ENCODE measurements at places on chromosomes 2 and 18.

- no peak for DNase-seq
Observed at GRCh38 chr2:15205562-15205961, 355.6 kb downstream of the NBAS start.

DNA sequence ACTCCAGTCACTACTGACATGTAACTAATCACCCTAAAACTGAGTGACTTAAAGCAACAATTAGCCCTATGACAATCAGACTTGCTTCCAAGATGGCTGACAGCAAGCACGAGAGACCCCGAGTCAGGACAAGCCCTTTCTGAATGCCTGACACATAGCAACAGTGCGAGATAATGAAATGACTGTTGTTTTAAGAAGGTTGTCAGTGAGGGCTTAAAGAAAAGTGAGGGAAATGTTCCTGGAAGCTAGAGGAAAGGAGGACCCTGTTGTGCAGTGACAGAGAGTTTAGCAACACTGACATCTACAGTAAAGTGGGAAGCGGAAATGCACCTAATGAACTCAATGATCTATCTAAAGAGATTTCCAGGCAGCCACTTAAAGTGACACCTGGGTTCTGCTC lies 163.1 kb downstream of the STK39 start:
- no peak for DNase-seq

DNA sequence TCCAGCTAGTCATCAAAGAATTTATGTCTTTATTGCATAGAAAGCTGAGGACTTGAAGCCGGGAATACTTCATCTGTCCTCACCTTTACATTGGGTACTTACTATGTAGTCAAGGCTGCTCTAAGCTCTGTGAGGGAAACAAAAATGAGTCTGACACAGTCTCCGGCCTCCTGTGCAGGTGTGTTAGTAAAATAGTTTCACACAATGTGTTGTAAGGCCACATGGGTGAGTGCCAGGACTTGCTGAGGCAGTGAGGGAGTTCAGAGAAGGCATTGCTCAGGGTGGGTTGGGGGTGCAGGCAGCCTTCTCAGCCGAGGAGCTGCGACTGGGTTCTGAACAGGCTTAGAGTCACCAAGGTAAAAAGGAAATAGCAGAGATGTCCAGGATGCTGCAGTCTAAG lies 54.5 kb upstream of the SMAD2 start:
- no peak for DNase-seq

GRCh38 chr2:102581911-102582310 lies 37.4 kb upstream of the SLC9A2 start:
- no peak for DNase-seq

DNA sequence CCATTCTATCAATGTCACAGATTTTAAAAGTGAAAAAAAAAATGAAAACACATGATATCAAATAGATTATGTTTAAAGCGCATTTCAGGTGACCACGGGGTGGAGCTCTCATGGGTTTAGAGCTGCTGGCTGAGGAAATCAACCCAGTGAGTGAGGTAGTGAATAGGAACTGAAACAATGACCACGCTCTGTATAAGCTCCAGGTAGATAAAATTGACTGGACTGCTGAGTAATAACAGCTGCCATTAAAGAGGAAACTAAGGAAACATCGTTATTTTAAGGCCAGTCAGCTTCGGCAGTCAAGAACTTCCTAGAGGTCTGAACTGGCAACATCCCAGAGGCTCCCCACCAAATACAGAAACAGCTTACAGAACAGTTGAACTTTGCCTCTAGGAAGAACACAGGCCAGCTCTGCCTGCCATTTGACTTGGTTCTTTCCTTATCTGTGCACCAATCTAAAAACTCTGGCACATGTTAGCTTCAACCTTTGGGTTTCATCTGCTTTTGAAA lies 185.9 kb downstream of the PDE1A start:
- DNase-seq: peak; percentile 1

GRCh38 chr2:19244460-19245363 lies 113.7 kb downstream of the OSR1 start:
- no peak for DNase-seq

DNA sequence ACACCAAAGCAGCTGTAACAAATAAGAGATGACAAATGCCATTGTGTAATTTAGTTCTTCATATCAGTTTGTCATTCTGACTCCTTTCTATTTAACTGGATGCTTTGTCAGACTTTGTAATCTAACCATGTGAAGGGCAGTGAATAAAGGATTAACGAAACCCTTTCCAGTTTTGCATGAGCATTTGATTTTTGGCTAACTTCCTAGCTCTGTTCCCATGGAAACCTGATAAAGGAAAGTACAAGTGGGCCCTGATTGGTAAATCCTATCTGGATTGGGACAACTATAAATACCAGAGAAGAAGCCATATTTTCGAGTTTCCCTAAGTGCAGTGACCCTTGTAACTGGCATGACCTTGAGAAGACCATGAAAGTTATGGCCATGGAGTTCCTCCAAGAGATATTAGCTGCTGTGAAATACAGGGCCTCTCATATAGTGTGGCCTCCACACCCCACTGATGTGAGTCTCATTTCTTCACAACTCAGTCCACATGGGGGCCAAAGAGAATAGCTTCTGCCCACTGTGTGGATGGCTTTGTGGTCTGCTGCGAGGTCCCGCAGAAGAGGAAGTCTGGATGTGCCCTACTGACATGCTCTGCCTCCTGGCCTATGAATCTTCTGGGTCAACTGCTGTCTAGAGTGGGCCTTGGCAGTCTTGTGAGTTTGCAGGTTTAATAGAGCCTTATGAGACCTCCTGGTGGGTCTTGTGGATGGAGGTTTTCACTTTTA lies 38.2 kb upstream of the CYP1B1 start:
- no peak for DNase-seq

GRCh38 chr2:52475590-52475989 lies 1292.0 kb upstream of the CHAC2 start:
- DNase-seq: no peak
